ENCODE measurements at places on chromosomes 1 and 21. TPM values are rescaled to one million over a fixed set of nuclear protein-coding genes. Genes with fewer than 3 reads are reported as not detected.
A peak's percentile ranks its signal among the peaks of the same experiment; 100 is the strongest.

- no peaks in the 10 kb centered on the region for H3K27me3 ChIP-seq
- peaks cover 3% of the 10 kb centered on the region for H3K36me3 ChIP-seq
- no peak overlapping the region for H3K27ac ChIP-seq
- no peak for DNase-seq
Observed at GRCh38 chr1:2170211-2170610, 24.4 kb downstream of the FAAP20 start.

DNA sequence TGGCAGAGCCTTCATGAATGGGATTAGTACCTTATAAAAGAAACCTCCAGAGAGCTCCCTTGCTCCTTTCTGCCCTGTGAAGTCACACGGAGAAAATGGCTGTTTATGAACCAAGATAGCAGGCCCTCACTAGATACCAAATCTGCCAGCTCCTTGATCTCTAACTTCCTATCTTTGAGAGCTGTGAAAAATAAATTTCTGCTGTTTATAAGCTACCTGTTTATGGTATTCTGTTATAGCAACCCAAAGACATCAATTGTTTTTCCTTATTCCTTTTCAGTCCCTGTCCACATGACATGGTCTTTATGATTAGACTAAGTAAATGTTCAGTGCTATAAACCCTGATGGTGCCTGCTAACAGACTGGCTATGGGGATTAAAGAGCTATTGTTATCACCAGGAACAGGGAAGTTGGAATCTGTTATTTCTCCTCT, 9.7 kb upstream of the STIL start:
- no peaks in the 10 kb centered on the region for H3K27me3 ChIP-seq
- no peak overlapping the region for H3K4me3 ChIP-seq

DNA sequence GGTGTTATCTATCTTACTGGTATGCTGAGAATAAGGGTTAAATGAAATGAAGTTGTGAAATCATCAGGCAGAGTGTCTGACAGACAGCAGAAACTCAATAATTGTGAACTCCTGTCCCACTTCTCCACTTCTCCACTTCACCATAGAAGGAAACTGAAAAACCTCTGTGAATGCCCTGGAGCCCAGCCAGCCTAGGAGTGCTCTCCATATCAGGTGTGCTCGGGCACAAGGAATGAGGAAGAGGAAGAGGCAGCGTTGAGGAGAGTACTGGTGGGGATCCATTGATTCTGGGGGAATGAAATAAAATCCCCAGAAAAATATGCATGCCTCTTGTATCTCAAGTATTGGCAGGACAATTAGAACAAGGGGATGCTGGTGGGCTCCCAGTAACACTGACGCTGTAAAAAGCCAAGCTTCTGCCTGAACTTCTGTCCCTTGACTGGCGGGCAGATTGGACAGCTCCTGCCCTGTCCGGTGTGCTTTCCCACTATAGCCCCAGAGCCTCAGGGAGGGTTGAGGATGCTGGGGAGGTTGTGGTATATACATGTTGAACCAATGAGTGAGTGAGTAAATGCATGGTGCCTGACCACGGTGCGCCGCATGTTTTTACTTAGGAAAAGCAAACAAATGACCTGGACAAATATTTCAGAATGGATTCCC, 47.7 kb downstream of the NMNAT2 start:
- H3K27me3 ChIP-seq, result peaks cover 9% of the 10 kb centered on the region
- no peak for DNase-seq
- H3K36me3 ChIP-seq, result no peaks in the 10 kb centered on the region
- no peak overlapping the region for H3K27ac ChIP-seq
- no peaks in the 10 kb centered on the region for H3K4me1 ChIP-seq

GRCh38 chr1:6891781-6892579, 106.7 kb downstream of the CAMTA1 start:
- no peak overlapping the region for H3K27ac ChIP-seq
- peaks cover 4% of the 10 kb centered on the region for H3K4me1 ChIP-seq
- no peaks in the 10 kb centered on the region for H3K27me3 ChIP-seq
- H3K36me3 ChIP-seq, result peaks cover 3% of the 10 kb centered on the region
- no peak overlapping the region for H3K4me3 ChIP-seq
- DNase-seq, result no peak

GRCh38 chr1:208511242-208511860, 267.2 kb upstream of the PLXNA2 start:
- H3K4me3 ChIP-seq, result no peak overlapping the region
- peaks cover 26% of the 10 kb centered on the region for H3K4me1 ChIP-seq
- peak; percentile 30 for DNase-seq

The GPR161 gene
- polyA plus RNA-seq, result 19.2 TPM

Data from SK-N-SH (cell line).